ENCODE measurements at places on chromosomes 16 and 17.
A peak's percentile ranks its signal among the peaks of the same experiment; 100 is the strongest.

- no peak for DNase-seq
These were observed 7.4 kb downstream of the CTNS start for GRCh38 chr17:3643889-3644349.

GRCh38 chr17:37180376-37180775 is 195.4 kb upstream of the C17orf78 start:
- DNase-seq, result no peak

DNA sequence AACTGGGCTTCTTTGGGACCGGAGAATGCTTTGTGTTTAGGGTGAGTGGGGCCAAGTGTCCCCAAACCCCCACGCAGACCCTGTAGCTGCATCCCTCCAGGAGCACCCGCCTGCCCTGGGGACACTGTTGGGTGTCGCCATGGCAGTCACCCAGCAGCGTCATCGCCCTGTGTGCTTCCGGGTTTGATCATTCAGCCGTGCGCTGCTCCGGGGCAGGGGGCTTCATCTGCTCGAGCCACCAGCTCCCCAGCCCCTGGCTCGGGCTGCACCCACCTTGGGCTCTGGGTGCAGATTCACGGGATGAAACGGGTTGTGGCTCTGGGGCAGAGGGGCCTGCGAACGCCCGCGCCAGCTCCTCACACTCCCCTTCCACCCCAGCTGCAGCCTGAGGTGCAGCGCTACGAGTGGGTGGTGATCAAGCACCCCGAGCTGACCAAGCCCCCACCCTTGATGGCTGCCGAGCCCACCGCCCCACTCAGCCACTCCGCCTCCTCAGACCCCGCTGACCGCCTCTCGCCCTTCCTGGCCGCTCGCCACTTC is 13.8 kb upstream of the ATP6V0C start:
- no peak for DNase-seq

DNA sequence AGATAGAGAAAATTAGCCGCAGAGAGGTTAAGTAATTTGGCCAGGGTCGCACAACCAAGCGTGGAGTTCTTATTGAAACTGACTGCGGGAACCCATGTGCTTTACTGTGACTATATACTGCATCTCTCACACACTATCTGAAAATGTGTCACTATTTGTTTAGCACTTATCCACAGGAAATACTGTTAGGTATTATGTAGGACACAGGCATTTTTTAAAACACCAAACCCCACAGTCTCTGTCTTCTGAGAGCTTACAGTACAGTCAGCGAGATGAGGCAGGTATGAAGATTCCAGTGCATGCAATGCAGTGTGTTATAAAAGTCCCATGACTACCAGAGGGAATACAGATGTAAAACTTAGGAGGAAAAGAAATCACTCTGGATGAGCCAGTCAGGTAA is 11.3 kb downstream of the RBL2 start:
- DNase-seq, result no peak

GRCh38 chr17:74981979-74982662 is 5.3 kb upstream of the CDR2L start:
- peak; percentile 72 for DNase-seq

DNA sequence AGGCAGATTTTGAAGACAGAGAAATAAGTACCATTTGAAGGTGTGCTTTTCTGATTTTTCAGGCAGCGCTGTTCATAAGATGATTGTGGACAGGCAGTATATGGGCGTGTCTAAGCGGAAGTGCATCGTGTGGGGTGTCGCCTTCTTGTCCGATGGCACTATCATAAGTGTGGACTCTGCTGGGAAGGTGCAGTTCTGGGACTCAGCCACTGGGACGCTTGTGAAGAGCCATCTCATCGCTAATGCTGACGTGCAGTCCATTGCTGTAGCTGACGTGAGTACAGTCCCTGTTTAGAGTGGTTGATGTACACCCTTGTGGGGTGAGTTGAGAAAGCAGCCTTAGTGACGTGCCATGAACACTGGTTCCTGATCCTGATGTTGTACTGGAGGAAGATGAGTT is 10.7 kb downstream of the UTP4 start:
- DNase-seq, result no peak

All from activated CD8-positive, alpha-beta memory T cell treated with anti-CD3 and anti-CD28 coated beads, Interleukin-2, amount 50 U/mL, for 4 hours (primary cell).